Activated naive CD8-positive, alpha-beta T cell treated with anti-CD3 and anti-CD28 coated beads for 36 hours (primary cell): ENCODE measurements at places on chromosomes 3 and 15. TPM values are rescaled to one million over a fixed set of nuclear protein-coding genes. Genes with fewer than 3 reads are reported as not detected.

NUP210 gene
- total RNA-seq = 131 TPM

- DNase-seq = no peak
Measured at GRCh38 chr3:113730550-113730949, 15.5 kb downstream of the NAA50 start.

GRCh38 chr15:77546050-77546501 lies 86.6 kb downstream of the LINGO1 start:
- no peak for DNase-seq

- DNase-seq = no peak
Measured at GRCh38 chr3:55501905-55502304, 14.8 kb upstream of the WNT5A start.

CLEC3B gene
- not detected for total RNA-seq

DNA sequence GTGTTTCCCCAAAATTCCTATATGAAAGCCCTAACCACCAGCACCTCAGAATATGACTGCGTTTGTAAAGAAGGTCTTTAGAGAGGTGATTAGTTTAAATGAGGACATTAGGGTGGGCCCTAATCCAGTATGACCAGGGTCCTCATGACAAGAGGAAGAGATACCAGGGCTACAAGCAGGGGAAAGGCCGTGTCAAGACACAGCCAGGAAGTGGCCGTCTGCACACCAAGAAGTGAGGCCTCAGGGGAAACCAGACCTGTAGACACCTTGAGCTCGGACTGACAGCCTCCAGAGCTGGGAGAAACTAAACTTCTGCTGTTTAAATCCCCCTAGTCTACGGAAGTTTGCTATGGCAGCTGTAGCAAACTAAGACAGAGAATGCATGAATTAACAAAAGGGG lies 14.2 kb downstream of the KIF7 start:
- no peak for DNase-seq
